ENCODE measurements at places on chromosomes 13 and 19. TPM values are rescaled to one million over a fixed set of nuclear protein-coding genes. Genes with fewer than 3 reads are reported as not detected.
A peak's percentile ranks its signal among the peaks of the same experiment; 100 is the strongest.

DNA sequence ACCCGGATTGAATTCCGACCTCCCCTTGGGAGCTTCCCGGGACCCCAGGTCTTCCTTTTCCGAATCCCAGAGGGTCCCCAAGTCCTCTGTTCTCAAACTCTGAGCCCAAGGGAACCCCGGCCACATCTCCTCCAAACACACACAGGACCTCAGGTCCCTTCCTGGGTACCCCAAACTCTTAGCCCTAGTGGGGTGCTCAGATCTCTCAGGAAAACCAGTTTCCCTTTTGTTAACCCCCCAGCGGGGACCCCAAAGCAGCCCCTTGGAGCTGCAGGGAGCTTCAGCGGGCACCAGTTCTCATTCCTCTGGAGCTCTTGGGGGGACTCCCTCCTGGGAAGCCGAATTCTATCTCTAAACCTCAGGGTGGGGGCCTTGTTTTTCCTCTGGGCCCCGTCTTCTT is 774 bp downstream of the CACNG6 start:
- DNase-seq = no peak

Gene CACNG6
- total RNA-seq = 2.0 TPM

GRCh38 chr19:41861116-41861768 is 1.2 kb downstream of the RPS19 start:
- no peak for DNase-seq

DNA sequence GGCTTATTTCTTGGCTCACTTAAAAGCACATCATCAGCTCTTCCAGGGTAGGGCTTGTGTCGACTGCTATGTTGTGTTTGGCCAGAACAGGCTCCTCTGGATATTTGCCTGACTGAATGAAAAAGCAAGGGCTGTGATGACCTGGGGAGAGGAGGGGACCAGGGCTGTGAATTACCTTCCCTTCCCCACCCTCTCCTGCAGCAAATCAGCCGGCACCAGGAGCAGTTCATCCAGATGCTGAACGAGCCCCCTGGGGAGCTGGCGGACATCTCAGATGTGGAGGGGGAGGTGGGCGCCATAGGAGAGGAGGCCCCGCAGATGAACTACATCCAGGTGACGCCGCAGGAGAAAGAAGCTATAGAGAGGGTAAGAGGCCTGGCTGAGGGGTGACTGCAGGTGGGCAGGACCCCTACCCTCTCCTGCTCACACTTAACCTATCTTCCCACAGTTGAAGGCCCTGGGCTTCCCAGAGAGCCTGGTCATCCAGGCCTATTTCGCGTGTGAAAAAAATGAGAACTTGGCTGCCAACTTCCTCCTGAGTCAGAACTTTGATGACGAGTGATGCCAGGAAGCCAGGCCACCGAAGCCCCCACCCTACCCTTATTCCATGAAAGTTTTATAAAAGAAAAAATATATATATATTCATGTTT is 4.4 kb downstream of the GADD45GIP1 start:
- no peak for DNase-seq

Gene DAND5
- total RNA-seq = 0.11 TPM

GRCh38 chr13:51643105-51643881 is 59.0 kb downstream of the WDFY2 start:
- DNase-seq = no peak

Gene UPF3A
- total RNA-seq = 85.0 TPM

Gene UTP14C
- 21.4 TPM for total RNA-seq

Gene PLVAP
- total RNA-seq = not detected

Gene TGFB1
- total RNA-seq = 30.1 TPM

Gene ZGLP1
- 7.0 TPM for total RNA-seq

DNA sequence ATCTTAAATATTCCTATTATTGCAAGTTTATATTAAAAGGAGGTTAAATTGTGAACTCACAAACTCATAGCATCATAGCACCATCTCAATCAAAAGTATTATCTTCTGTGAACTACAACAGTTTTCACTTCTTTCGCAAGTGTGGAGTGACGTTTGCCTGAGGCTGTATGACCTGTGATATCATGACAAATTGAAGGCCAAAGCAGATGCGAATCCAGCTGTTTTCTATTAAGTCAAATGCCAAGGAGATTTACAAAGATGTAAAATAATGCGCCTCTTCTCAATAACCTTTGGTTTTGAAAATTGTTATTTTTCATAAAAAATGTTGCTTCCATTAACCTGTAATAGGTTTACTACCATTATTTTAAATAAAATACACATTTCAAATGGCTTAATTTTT is 7.6 kb upstream of the PEG3 start:
- DNase-seq = no peak

GRCh38 chr19:16325641-16326400 is 1.2 kb downstream of the KLF2 start:
- DNase-seq = peak; percentile 88

Gene SPACA4
- total RNA-seq = not detected

GRCh38 chr13:103324641-103325040 is 258.4 kb upstream of the SLC10A2 start:
- no peak for DNase-seq

Gene TMIGD2
- not detected for total RNA-seq

Gene KLK11
- not detected for total RNA-seq

DNA sequence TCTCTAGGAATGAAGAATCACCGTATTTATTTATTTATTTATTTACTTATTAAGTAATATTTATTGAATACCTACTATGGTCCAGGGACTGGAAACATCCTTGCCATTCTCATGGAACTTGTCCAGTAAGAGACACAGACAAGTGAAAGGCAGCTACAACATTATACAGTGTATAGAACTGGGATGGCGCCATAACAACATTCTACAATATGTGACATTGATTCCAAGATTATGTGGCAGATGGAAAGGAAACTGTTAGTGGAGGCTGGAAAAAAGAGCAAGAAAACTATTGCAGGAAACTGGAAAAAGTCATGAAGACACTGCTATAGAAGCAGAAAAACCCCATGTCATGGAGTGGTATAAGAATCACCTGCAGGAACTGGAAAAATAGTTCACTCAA is 9.4 kb upstream of the TBC1D4 start:
- DNase-seq = no peak

GRCh38 chr19:995051-995827 is 5.0 kb upstream of the GRIN3B start:
- DNase-seq = no peak

GRCh38 chr13:112042496-112042895 is 24.5 kb upstream of the SOX1 start:
- peak; percentile 47 for DNase-seq

GRCh38 chr19:11209839-11210655 is 12.7 kb upstream of the KANK2 start:
- DNase-seq = no peak

DNA sequence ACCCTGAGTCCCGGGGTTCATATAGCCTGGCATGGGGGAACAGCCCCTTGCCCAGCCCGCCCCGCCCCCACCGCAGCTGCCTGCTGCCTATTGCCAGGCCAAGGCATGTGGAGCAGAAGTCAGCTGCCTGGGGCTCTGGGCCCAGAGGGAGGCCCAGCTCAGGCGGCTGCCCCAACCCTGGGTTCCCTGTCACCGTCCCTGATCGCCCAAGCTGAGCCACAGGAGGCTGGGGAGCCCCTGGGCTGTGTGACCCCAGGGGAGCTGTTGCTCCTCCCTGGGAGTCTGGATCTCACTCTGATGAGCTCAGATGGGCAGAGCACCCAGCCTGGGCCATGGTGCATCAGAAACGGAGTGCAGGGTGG is 1.4 kb downstream of the PLIN4 start:
- DNase-seq = no peak

Gene RASIP1
- 2.8 TPM for total RNA-seq

Gene TSSK6
- total RNA-seq = 2.6 TPM

Gene NAT14
- total RNA-seq = 51.2 TPM

- no peak for DNase-seq
These were observed 54.9 kb upstream of the PCDH8 start for GRCh38 chr13:52903320-52903719.

- DNase-seq = no peak
These were observed 7.1 kb upstream of the NFIC start for GRCh38 chr19:3359015-3359918.

Gene SPATA13
- total RNA-seq = 12.6 TPM

GRCh38 chr13:80716610-80717081 is 375.7 kb upstream of the SPRY2 start:
- no peak for DNase-seq

DNA sequence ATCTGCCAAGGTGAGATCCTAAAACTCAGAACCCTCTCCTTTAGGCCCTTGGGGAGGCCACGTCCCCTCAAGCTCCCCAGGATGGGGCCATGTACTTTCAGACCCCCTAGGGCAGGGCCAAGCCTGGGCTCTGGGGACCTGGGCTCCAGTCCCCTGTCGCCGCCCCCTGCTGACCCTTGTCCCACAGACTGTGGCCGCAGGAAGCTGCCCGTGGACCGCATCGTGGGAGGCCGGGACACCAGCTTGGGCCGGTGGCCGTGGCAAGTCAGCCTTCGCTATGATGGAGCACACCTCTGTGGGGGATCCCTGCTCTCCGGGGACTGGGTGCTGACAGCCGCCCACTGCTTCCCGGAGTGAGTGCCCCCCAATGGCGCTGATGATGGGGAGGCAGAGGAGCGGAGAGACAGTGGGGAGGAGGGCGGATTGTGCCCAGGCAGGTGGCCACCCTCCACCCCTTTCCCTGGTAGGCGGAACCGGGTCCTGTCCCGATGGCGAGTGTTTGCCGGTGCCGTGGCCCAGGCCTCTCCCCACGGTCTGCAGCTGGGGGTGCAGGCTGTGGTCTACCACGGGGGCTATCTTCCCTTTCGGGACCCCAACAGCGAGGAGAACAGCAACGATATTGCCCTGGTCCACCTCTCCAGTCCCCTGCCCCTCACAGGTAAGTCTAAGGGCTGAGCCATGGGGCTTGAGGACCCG is 18.8 kb downstream of the HPN start:
- DNase-seq = peak; percentile 25

DNA sequence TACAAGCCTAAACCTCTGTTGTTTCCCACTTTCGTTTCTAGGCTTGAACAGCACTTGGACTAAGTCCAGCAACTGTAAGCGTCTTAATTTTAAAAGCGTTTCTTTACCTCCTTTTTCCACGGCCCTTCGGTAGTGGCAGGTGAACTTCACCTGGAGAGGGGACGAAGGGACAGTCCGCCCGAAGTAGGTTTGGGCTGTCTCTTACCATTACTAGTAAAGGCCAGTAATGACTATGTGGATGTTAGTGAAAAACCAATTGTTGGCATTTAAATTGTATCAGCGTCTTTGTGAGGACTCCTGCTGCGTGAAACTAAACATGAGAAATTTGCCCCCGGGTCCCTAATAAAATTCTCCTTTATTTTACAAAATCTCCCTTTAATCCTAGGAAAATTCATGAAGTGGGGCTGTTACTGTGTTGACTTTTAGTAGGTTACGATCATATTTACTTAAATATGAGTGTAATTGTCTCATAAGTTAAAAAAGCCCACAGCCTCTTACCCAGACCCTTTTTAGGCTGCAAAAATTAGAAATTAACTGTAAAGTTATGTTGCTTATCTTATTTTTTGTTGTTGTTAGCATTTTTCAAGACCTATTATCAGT is 983 bp downstream of the ITM2B start:
- no peak for DNase-seq

Gene CDX2
- total RNA-seq = not detected

Gene MADCAM1
- total RNA-seq = 1.2 TPM

DNA sequence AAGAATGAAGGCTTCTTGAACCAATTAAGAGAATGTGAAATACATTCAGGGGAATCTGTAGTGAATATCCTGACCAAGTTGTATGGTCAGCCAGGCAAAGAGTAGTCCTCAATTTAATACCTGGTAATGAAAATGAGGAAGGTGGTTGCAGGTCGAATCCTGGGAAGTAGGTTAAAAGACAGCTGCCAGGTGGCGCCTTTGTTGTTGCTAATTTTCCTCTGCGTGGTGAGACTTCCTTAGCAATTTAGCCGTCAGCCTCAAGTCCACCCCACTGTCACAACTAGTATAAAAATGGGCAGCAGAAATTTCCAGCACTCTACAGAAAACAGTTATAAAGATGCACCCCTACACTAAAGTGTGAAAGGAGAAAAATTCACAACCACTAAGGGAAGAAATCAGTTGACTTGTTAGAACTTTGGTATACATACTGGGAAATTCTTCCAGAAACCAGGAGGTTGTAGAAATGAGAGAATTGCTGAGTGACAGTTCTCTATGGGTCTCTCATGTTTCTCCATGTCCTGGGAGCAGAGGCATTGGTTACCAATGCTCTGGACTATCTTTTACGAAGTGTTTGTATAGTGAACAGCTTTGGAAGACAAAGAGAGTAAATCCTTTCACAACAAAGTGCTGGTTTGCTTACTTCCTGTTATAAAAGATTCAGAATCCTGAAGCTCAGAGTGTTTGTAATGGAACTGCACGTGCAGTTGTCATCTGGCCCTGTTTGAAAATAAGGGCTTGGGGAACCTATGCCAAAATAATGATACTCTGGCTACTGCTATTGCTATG is 235.9 kb downstream of the NHLRC3 start:
- peak; percentile 38 for DNase-seq

DNA sequence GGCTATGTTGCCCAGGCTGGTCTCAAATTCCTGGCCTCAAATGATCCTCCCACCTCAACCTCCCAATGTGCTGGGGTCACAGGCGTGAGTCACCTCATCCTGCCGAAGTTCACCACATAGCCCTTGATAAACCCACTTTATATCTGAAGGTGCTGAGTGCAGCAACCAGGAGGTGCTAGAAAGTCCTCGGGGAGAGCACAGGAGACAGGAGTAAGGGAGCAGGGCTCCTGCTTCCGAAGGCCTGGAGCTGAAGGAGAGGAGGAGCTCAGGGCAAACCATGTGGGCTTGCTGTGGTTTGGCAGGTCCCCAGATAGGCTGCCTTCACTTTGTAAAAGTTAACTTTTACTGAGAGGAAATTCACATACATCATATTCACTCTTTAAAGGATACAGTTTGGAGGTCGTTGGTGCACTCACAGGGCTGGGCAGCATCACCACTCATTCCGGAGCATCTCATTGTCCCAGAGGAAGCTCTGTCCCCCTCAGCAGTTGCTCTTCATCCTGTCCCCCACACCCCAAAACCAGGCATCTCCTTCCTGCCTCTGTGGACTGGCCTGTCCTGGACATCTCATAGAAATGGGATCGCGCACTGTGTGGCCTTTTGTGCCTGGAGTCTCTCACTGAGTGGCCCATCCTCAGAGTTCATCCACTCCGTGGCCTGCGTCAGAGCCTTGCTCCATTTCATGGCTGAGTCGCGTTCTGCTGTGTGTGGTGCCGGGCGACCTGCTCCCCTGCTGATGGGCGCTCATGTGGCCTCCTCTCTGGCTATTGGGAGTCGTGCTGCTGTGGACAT is 49.5 kb downstream of the KDM4B start:
- DNase-seq = no peak

DNA sequence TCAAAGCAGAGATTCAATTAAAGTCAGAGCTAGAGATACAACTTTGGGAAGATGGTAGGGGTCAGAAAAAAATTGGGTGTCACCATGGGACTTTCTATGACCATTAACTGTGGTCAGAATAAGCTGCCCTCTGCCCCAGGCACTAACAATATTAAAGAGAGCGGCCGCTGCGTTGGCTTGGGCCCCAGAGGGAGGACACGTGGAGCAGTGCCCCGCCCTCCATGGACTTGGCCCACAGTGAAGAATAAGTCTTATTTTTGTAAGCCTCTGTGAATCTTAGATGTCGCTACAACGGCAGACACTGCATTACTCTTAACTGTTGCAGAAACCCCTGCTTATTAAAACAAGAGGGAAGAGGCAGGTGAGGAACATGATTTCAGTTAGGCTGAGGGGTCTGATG is 172.7 kb downstream of the UQCRFS1 start:
- DNase-seq = no peak
